ENCODE measurements at places on chromosomes 3 and 15. TPM values are rescaled to one million over a fixed set of nuclear protein-coding genes. Genes with fewer than 3 reads are reported as not detected.

GRCh38 chr3:172142051-172142863 is 102.9 kb downstream of the FNDC3B start:
- no peaks in the 10 kb centered on the region for H3K36me3 ChIP-seq
- H3K4me3 ChIP-seq = no peak overlapping the region
- no peak overlapping the region for H3K27ac ChIP-seq
- H3K4me1 ChIP-seq = peaks cover 50% of the 10 kb centered on the region
- no peak for DNase-seq

DNA sequence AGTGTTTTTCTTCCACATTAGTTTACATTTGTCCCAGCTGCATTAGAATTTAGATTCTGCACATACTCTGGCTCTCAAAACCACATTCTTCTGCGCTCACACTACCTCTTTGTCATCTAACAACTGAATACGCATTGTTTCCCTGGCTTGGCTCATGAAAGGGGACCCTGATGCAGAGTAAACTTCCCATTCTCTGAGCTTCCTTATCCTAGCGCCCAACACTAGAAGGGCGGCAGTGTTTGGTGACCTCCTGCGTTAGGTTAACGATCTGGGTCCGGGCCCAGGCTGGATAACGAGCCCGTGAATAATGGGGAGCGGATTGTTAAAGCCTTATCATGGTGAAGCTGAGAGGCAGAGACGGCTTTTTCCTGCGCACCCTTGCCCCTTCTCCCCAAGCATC is 63.9 kb downstream of the ETV5 start:
- peak overlapping the region; percentile 14 for H3K4me3 ChIP-seq
- peak; percentile 88 for DNase-seq
- H3K27ac ChIP-seq = peak overlapping the region; percentile 83
- no peaks in the 10 kb centered on the region for H3K27me3 ChIP-seq
- no peaks in the 10 kb centered on the region for H3K36me3 ChIP-seq

Gene PRKCI
- 67.4 TPM for total RNA-seq

GRCh38 chr3:61561374-61562041 is at the start of gene PTPRG:
TSS of gene PTPRG (plus strand) at chr3:61561571. CDS start at chr3:61562288, 717 bp downstream.
- no peaks in the 10 kb centered on the region for H3K27me3 ChIP-seq
- H3K36me3 ChIP-seq = no peaks in the 10 kb centered on the region
- peak within 1 kb of the TSS; percentile 99 for H3K27ac ChIP-seq

- H3K27me3 ChIP-seq = no peaks in the 10 kb centered on the region
- no peak overlapping the region for H3K4me3 ChIP-seq
- H3K4me1 ChIP-seq = no peaks in the 10 kb centered on the region
- no peaks in the 10 kb centered on the region for H3K36me3 ChIP-seq
- DNase-seq = no peak
Measured at GRCh38 chr3:98027085-98027446, 8.0 kb downstream of the GABRR3 start.

DNA sequence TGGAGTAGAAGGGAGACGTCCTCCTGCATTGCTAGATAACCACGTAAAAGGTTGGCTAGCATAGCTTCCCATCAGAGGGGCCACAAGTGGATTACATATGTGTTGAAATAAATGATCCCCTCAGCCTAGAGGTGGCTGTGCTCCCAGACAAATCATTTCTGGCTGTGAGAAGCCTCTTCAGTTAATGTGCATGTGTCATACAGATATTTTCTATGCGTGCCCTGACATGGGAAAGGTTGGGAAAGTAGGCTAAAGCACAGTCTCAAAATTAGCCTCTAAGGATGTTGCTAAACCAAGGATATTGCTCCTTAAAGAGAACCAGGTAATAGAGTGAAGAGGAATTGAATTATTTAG is 17.8 kb downstream of the USP3 start:
- no peak overlapping the region for H3K27ac ChIP-seq
- no peak for DNase-seq
- H3K27me3 ChIP-seq = no peaks in the 10 kb centered on the region
- H3K36me3 ChIP-seq = no peaks in the 10 kb centered on the region

Gene IREB2
- 55.7 TPM for total RNA-seq

GRCh38 chr15:69114331-69114928 is 46.0 kb upstream of the GLCE start:
- H3K4me3 ChIP-seq = no peak overlapping the region
- no peak for DNase-seq
- H3K4me1 ChIP-seq = peaks cover 34% of the 10 kb centered on the region

DNA sequence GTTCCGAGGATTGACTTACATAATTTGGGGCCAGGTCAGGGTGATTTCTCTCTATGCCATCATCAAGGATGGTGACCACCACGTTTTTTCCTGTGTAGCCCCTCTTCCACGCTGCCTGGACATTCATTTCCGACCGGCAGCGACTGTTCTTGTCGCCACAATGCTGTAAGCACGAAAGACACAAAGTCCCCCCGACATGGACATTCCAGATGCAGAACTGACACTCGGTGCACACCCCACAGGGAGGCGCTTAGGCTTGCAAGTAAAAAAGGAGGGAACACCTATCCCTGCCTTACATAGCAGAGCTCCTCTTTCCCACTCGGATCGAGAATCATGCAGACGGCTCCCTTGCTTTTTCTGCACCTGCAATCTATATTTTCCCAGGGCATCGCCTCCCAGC is 58.2 kb downstream of the PCSK6 start:
- no peak for DNase-seq
- no peaks in the 10 kb centered on the region for H3K27me3 ChIP-seq
- H3K4me3 ChIP-seq = no peak overlapping the region
- H3K4me1 ChIP-seq = no peaks in the 10 kb centered on the region
- H3K27ac ChIP-seq = no peak overlapping the region
- H3K36me3 ChIP-seq = no peaks in the 10 kb centered on the region

DNA sequence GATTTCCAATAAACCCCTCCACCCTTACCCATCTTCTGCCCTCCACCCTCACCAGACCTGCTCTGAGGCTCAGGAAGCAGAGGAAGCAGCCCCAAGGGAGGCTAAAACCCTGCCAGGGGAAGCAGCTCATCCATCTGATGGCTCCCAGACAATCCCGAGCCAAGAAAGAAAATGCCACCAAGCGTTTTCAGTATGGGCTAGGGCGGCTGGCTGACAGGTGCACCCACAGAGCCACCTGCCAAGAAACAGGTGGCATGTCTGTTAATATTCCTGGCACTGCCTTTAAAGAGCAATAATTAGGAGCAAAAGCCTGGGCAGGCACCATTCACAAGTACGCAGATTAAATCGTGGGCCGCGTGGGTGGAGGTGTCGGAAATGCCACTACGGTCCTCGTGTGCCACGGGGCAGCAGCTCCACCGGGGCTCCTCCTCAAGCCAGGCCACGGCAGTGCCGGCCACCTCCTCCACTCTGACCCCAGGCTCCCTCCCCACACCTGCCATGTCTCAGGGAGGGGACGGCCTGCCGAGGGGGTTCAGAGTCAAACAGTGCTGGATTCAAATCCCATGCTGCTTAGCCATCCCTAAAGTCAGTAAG is 23.9 kb upstream of the GRIP2 start:
- no peak overlapping the region for H3K27ac ChIP-seq
- no peak overlapping the region for H3K4me3 ChIP-seq
- peaks cover 7% of the 10 kb centered on the region for H3K4me1 ChIP-seq
- DNase-seq = no peak
- no peaks in the 10 kb centered on the region for H3K36me3 ChIP-seq

DNA sequence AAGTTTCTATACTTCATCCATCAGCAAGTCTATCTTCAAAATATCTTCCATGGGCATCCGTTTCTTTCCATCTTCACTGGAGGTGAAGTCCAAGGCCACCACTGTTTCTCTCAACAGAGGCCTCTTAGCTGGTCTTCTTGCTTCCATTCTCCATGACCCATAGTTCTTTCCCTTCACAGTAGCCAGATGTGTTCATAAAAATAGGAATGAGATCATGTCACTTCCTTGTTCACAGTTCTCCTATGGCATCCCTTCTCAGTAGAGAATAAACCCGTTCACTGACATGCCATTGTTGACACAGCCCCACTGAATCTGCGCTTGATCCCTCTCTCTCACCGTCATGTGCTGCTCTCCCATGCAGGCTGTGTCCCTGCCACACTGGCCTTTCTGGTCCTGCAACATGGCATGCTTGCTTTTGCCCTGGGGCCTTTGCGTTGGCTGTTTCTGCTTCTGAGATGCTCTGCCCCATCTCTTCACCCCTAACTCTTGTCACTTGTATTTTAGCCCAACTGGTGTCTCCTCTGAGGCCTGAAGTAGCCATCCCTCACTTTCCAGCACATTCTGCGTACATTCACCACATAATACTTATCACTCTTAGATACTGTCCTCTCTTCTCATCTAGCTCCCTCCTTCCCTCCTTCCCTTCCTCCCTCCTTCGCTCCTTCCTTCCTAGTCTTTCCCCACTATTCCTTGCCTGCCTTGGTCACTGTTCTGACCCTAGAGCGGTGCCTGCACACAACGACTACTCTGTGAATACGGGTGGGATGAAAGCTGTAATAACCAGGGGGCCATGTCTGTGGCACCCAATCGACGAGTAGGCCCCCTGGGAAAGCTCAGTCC is 42.0 kb downstream of the STARD5 start:
- H3K27me3 ChIP-seq = no peaks in the 10 kb centered on the region
- no peak overlapping the region for H3K4me3 ChIP-seq
- H3K4me1 ChIP-seq = no peaks in the 10 kb centered on the region
- no peak overlapping the region for H3K27ac ChIP-seq
- DNase-seq = no peak

Measured in neural progenitor cell (in vitro differentiated cells).